ENCODE measurements at places on chromosomes 4 and X.
A peak's percentile ranks its signal among the peaks of the same experiment; 100 is the strongest.

GRCh38 chrX:13092455-13092941 lies 48.1 kb upstream of the FAM9C start:
- no peak for DNase-seq

DNA sequence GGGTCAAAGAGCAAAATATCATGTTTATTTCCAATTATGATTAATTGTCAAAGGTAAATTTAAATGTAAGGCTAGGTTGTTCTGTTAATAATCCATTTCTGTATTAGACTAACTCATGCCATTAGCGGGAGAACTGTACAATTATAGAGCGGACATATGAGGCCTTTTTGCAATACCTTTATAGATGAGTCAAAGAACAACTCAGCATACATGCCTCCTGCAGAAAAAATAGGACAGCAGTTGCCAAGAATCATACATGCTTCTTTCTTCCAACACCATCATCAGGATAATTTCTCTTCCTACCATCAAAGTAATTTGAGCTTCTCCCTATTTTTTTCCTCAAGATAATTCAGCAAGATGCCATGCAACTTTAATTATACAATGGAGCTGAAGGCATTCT lies 917.8 kb downstream of the ADGRL3 start:
- DNase-seq = no peak

DNA sequence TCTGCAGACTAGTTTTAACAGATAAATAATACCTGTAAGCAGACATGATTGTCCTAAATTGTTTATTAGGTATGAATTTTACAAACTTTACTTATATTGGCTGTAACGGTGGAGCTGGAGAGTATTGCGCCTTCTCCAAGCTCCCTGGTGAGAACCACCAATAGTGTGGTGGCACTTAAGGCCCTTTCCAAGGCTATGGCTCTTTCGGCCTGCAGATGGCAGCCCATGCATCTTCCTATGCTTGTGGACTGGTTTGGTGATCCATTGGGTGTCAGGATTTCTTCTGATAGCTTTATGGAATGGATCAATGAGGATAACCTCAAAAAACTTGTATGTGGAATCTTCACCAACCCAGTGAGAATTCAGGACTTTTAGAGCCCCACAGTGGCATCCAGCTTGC lies 7.8 kb downstream of the LARP1B start:
- peak; percentile 16 for DNase-seq

GRCh38 chr4:20512985-20513384 lies 187.3 kb upstream of the PACRGL start:
- no peak for DNase-seq

GRCh38 chr4:2948895-2949781 lies 14.1 kb downstream of the NOP14 start:
- DNase-seq = no peak
